ENCODE measurements at places on chromosomes 2 and 18.

DNA sequence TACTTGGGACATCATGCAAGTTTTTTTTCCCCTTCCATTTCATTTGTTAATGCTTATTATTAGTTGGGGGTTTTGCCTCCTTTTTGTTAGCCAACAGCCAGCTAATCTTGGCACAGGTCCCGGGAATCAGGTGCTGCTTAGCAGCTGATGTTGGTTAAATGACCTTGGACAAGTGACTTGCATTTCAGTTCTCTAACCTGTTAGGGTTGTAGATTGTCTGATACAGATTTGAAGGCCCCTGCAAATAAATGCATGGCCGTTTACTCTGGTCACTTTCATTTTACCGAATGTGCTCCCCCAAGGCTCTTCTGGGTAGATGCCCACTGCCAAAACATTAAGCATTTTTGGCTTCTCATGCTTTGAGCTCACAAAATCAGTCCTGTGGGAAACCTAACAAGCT, 120.9 kb downstream of the SPTBN1 start:
- no peak for DNase-seq

GRCh38 chr2:96934831-96935540, 51.4 kb downstream of the FAM178B start:
- DNase-seq, result no peak

DNA sequence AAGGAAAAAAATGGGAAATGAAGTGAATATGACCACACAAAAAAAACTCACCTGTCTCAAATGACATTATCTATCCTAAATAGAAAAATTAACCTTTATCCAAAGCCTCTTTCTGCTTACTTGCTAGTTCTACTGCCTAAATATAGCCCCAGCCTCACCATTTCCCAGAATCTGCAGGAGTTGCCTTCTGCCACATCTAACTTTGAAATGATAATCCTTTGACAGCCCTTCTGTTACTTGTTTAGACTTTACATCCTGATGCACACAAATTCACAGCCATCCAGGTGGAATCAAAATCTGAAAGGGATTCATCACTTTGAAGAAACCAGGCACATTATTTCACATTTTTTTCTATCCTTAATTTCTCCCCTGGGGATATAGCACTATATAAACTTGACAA, 1356.2 kb upstream of the NXPH2 start:
- DNase-seq, result no peak

- no peak for DNase-seq
These were observed 649 bp upstream of the HSBP1L1 start for GRCh38 chr18:79963658-79964329.

DNA sequence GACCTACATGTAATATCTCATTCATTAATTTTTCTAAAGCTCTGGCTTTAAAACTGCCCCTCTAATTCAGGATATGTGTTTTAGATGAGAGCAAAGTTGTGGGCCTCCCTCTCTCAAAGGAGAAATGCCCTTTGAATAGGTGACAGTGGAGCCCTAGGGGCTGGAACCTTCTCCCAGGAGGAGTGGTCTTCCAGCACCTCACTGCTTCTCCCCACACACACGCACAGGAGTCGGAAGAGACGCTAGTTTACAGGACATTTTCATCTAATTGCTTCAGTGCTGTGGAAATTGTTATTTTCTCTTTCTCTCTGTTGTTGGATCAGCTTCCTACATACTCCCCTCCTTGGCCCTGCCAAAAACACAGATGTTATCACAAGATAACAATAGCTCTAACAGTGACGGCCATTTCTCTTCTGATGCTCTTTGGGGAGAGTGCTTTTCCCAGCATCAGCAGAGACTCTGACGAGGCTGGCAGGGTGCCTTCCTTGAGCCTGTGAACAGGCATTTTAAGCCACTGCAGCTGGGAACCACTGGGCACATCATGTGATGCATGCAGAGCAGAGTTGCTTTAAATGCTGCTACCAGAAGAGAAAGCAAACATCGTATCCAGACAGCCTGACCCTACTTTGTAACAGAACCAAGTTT, 209.4 kb upstream of the SP5 start:
- DNase-seq, result peak; percentile 77

- no peak for DNase-seq
These were observed 153.3 kb downstream of the PKP4 start for GRCh38 chr2:158610059-158610458.

- no peak for DNase-seq
These were observed 20.7 kb downstream of the ST8SIA5 start for GRCh38 chr18:46736135-46736534.
